Right cardiac atrium (tissue), 5 donors: ENCODE measurements at places on chromosomes 2 and 18. TPM values are rescaled to one million over a fixed set of nuclear protein-coding genes. Genes with fewer than 3 reads are reported as not detected.

DNA sequence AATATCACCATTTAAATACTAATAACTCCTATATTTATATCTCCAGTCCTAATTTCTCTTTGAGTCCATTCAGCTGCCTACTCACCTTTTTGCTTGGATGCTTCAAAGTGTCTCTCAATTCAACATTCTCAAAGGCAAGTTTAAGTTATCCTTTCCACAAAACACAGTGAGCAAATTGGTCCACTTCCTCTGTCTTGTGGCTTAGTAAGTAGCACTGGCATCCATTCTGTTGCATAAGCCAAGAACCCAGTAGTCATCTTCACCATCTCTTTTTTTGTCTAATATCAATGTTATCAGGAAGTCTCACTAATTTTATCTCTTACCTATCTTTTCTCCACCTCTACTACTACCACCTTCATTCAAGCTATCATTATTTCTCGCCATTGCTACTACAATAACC lies 27.4 kb upstream of the IL1RL1 start:
- no peak for DNase-seq

GRCh38 chr2:224027070-224027469 lies 12.0 kb downstream of the SERPINE2 start:
- no peak for DNase-seq

PSME4 gene
- 55.6 TPM for total RNA-seq

AGXT gene
- not detected for total RNA-seq

LOXHD1 gene
- 0.31 TPM for total RNA-seq

TANC1 gene
- 55.7 TPM for total RNA-seq

DNA sequence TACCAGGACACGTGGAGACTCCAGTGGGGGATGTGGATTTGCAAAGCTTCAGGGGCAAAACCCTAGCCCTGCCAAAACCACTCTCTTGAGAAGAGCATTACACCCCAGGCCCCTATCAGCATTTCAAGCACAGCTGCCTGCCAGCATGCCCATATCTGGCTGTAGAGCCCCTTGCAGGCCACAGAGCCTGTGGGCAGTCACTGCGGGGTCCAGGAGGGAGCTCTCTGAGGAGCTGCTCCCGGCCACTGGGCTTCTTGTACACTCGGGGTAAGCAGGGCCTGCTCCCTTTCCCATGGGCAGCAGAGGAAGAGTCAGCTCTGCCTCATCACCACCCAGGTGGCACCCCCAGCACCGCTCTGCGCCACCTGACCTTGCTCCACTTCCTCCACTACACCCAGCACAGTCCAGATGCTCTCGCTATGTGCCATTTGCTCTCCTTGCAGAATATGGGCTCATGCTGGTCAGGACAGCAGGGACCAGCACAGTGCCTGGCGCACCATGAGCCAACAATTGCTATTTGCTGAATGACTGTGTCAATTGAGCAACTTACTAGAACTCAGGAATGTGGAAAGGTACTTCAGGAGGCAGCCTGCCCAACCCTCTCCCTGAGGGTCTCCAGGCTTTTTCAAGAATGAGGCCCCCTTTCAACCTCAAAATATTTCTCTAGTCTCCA lies 7.4 kb downstream of the CHST10 start:
- DNase-seq: no peak

GRCh38 chr2:119630121-119630520 lies 48.9 kb upstream of the TMEM177 start:
- DNase-seq: no peak
